ENCODE measurements at places on chromosomes 2 and 18.

DNA sequence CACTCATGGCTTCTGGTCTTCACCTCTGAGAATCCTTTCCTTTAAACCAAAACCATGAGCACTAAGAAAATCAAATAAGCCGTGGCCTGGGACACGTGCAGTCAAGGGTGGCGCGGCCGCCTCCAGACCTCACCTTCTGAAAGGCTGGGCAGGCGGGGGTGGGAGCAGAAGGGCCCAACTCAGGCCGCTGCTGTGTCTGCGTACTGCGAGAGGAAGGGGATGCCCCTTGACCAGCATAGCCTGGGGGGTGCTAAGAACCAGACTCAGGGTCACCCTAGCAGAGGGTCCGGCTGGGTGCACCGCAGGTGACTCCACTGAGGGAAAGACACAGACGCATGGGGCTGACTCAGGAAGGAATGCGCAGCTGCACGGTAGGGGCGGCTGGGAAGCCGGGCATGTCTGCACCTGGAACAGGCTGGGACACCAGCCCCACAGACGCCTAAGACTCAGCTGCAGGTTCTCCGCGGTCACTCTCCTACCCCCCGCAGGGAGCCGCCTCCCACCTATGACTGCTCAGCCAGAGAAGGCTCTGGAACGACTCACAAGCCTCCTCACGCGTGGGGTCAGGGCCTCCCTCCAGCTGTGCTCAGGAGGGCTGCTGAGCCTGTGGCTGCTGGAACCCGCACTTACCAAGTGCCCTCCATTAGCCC lies 432.4 kb upstream of the MYT1L start:
- no peak for DNase-seq

GRCh38 chr18:8322486-8322885 lies 286.8 kb upstream of the RAB12 start:
- no peak for DNase-seq

DNA sequence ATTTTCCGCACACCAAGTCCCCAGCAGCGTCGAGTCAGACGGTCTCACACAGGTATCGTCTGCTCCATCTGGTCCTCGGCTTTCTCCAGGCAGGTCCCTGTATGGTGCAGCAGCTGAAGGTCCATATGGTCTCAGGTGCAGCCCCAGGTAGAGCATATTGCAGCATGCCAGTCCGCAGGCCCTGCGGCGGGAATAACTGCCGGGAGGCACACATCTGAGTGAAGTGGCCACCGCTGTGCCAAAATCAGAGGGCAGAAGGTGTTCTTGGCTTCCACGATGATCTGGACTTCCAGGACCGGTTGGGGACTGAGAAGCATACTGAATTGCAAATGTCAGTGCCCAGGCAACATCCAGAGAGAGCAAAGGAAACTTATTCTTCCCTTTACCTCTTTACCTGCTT lies 320.3 kb downstream of the RNF144A start:
- DNase-seq, result no peak

- DNase-seq, result no peak
Measured at GRCh38 chr2:149692961-149693396, 105.4 kb upstream of the MMADHC start.

DNA sequence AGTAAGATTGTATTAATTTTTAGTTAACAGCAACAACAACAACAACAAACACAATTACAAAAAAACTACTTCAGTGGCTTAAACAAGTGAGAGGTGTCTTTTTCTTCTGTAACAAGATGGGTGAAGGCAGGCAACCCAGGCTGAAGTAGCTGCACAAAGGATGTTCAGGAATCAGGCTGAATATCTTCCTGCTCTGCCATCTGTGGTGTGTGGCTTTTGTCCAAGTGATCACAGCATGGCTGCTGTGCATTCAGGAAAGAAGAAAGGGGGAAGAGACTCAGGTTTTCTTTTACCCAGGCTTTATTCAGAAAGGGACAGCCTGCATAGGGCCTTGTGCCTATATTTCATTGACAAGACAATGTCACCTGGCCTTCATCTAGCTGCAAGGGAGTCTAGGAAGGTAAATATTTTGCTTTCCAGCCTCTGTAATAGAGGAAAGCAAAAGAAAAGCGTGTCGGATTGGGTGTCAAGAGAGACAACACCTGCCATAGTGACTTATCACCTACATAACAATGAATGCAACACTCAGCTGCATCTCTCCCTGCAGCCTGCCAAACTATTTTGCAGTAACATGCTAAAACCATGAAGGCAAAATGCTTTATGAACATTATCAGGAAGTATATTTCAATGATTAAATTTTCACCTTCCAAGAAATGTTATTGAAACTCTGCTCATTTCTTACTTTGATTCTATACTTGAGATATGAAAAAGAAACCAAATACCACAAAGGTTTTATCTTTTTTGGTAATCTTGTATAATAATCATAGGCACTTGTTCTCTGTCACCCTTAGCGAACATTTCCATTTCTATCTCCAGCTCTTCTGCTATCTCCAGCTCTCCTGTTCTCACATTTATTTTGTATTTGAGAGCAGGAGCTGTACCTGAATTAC lies 14.6 kb downstream of the G6PC2 start:
- DNase-seq, result no peak

DNA sequence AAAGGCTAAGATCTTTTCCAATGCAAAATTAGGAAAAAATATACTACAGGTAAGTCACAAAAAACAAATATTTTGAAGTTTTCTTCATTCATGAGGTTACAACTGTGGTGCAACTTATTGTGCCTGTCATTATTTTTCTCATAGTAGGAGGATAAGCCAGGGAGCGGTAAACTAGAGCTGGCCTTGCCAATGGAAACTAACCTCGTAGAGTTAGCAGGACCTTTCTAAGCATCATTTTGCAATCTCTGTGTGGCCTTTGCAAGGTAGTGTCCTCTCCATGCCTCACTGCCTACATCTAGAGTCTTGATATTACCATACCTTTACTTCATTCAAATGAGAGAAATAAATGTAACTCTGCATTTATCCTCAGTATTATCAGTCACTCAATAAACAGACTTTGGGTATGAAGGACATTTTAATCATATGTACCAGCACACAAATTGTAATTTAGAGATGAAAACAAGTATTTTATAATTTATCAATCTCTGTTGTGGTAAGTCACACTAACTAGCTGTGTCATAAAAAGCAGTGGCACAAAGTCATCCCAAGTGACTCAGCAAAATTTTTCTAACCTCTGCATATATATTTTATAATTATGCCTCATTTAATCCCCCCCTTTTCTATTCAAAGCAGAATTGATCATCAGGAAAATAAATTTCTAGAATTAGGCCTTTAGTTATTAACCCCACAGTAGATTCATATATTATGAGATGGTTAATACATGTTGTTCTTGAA lies 47.0 kb downstream of the LANCL1 start:
- DNase-seq, result no peak

- DNase-seq, result no peak
Measured at GRCh38 chr18:14969500-14969899, 221.5 kb downstream of the ANKRD30B start.

GRCh38 chr2:98175811-98176210 lies 88.8 kb downstream of the VWA3B start:
- no peak for DNase-seq

DNA sequence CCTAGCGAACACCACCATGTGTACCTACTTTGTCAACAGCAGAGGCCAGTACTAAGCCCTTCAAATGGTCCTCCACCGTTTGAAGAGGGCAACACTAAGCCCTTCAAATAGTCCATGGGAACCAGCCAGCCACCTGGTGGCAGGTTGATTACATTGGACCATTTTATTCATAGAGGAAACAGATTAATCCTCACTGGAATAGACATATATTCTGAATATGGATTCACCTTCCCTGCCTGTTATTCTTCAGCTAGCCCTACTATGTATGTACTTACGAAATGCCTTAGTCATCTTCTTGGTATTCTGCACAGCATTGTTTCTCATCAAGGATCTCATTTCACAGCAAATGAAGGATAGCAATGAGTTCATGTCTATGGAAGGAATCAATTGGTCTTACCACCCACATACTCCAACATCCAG lies 10.0 kb upstream of the ZNF396 start:
- no peak for DNase-seq

All from left lobe of liver (tissue), 2 donors.